ENCODE measurements at places on chromosomes 7 and 10.

GRCh38 chr7:103525937-103526336 is 79.9 kb upstream of the SLC26A5 start:
- DNase-seq, result no peak

- no peak for DNase-seq
Observed at GRCh38 chr7:68707958-68708357, 890.3 kb upstream of the AUTS2 start.

DNA sequence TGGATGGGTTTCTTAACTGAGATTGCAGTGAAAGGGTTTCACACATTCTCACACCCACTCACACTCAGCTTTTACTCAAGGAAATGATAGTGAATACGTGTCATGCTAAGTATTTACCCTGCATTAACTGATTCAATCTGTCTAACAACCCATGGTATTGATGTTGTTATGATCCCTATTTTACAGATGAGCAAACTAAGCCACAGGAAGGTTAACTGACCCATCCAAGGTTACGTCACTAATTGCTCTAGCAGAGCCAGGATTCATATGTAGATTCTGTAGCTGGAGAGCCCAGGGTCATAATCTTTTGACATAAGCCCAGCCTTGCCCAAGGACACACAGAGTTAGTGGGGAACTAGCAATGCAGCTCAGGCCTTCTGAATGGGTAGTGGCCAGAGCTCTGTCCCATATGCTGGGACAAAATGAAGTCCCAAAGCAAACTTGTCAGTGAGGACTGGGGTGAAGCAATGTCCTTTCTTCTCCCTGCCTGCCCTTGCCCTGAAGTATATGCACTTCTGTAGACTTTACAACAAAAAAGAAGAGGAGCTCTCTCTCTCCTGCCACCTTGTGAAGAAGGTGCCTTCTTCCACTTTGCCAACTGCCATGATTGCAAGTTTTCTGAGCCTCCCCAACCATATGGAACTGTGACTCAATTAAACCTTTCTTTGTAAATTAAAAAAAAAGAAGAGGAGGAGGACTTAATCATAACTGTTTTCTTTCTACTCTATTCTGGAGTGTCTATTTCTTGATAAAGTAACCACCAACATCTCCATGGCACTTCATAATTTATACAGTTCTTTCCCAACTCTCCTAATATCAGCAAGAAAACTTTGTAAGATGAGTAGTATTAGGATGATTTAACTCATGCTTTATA is 4.9 kb upstream of the CYP3A7 start:
- DNase-seq, result no peak

DNA sequence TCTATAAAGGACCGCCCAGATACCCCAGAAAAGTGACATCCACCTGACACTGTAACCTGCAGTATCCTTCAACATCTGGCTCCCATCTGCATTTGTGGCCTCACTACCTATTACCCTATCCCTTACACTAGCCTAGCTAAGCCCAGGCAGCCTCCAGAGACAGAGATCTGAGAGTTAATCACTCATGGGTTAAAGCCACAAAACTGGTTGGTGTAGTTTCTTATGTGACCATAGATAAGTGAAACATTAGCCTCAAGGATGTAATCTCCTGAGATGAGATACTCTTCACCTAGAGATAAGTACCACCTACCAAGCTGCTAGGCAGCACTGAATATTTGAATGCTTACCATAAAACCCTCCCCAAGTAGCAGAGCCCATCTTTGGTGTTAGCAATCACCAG is 35.4 kb downstream of the CTTNBP2 start:
- DNase-seq, result no peak

GRCh38 chr10:1607466-1607865 is 129.9 kb downstream of the ADARB2 start:
- DNase-seq, result no peak

All from NCI-H187 treated with DMSO at 0.1 percent for 48 hours (cell line).